ENCODE measurements at places on chromosomes 11 and 22. TPM values are rescaled to one million over a fixed set of nuclear protein-coding genes. Genes with fewer than 3 reads are reported as not detected.

DNA sequence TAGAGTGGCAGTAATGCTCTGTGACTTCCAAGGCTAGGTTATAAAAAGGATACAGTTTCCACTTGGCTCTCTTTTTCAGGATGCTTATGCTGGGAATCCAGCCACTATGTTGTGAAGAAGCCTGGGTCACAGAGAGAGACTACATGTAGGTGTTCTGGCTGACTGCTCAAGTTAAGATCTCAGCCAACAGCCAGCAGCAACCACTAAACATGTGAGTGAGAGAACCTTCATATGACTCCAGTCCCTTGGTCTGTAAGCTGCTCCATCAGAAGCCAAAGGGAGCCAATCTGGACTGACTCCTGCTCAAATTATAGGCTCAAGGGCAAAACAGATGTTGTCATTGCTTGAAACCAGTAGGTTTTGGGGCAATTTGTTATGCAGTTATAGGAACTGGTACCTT lies 162.7 kb downstream of the MAML2 start:
- no peak overlapping the region for H3K27ac ChIP-seq
- no peak for DNase-seq
- no peaks in the 10 kb centered on the region for H3K4me1 ChIP-seq
- no peaks in the 10 kb centered on the region for H3K27me3 ChIP-seq

DNA sequence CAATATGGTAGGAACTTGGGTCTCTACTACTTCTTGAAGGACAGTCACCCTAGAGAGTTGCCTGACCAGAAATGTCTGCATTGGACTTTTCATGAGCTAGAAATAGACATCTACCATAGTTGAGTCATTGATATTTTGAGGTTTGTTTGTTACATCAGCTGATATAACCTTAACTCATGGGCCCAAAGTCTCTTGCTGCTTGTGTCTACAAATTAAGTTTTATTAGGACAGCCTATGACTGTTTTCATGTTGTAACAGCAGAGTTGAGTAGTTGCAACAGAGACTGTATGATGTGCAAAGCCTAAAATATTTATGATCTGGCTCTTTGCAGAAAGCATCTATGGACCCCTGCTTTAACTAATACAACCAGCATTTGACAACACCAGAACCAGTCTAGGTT lies 155.3 kb downstream of the MIAT start:
- no peaks in the 10 kb centered on the region for H3K36me3 ChIP-seq
- H3K4me1 ChIP-seq: no peaks in the 10 kb centered on the region

The TYMP gene
- total RNA-seq: 122 TPM

The PNPLA5 gene
- not detected for total RNA-seq

The SPDYC gene
- not detected for total RNA-seq
